Psoas muscle (tissue), 8 donors: ENCODE measurements at places on chromosomes 13 and 19. TPM values are rescaled to one million over a fixed set of nuclear protein-coding genes. Genes with fewer than 3 reads are reported as not detected.

DNA sequence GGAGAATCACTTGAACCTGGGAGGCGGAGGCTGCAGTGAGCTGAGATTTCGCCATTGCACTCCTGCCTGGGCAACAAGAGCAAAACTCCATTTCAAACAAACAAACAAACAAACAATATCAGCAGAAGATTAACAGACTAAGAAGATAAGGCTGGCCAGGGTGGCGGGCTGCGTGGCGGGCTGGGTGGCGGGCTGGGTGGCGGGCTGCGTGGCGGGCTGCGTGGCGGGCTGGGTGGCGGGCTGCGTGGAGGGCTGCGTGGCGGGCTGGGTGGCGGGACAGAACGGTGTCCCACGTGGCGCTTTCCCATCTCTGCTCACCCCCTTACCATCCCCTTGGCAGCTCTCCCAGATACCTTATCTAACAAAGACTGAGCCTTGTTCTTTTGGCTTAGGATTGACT is 196.2 kb downstream of the COL4A1 start:
- DNase-seq, result no peak
- peaks cover 13% of the 10 kb centered on the region for H3K4me1 ChIP-seq
- no peak overlapping the region for H3K4me3 ChIP-seq
- H3K27me3 ChIP-seq, result no peaks in the 10 kb centered on the region
- no peaks in the 10 kb centered on the region for H3K36me3 ChIP-seq

DNA sequence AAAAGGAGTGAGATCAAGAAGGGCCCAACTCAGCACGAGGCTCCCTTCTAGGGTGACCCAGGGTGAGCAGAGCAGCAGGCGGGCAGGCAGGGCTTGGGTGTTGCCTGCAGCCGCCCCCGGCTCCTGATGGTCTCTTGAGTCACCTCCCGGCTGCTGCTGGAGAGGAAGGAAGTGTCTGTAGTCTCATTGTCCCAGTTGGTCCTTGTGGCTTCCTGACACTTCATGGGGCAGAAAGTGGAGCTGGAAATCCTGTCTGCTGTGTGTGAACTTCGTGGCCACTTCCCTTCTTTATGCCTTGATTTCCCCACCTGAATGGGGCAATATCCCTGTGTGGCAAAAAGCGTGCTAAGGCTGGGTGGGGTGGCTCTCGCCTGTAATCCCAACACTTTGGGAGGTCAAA is 2.5 kb downstream of the MAP1S start:
- H3K36me3 ChIP-seq, result peaks cover 45% of the 10 kb centered on the region
- H3K4me3 ChIP-seq, result peak overlapping the region; percentile 32
- no peaks in the 10 kb centered on the region for H3K27me3 ChIP-seq
- peak; percentile 48 for DNase-seq

GRCh38 chr19:51698296-51698695 is 5.2 kb downstream of the SPACA6 start:
- no peak overlapping the region for H3K27ac ChIP-seq
- no peaks in the 10 kb centered on the region for H3K27me3 ChIP-seq
- no peak for DNase-seq
- no peak overlapping the region for H3K4me3 ChIP-seq

DNA sequence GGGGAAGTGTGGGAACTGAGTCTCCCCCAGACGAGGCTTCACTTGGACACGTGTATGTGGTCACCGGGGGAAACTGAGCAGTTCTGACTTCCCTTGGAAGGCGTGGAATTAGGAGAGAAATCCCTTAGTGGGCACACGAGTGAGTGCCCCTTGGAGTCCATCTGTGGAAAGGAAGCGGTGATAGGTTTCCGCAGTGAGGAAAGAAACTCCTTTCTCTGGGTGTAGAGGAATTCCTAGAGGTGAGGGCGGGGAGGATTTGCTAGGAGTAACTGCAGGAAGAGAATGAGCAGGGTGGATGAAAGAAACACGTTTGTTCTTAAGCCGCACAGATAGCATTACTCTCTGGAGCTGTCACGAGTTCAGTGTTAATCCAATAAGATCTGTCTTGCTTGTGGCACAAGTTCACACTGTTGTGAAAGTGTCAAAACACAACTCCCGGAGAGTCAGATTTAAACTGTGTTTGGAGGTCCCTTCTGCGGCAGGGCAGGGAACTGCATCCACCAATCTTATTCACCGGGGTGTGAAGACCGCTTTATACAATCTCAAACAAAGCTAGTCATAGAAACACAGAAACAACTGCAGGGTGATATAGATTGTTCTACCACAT is 1.2 kb downstream of the KL start:
- H3K27ac ChIP-seq, result peak overlapping the region; percentile 65
- H3K27me3 ChIP-seq, result peaks cover 60% of the 10 kb centered on the region
- peak overlapping the region; percentile 67 for H3K4me3 ChIP-seq

GRCh38 chr19:45147835-45148676 is 12.7 kb downstream of the NKPD1 start:
- H3K36me3 ChIP-seq, result peaks cover 35% of the 10 kb centered on the region
- no peaks in the 10 kb centered on the region for H3K27me3 ChIP-seq
- H3K4me3 ChIP-seq, result no peak overlapping the region
- H3K27ac ChIP-seq, result no peak overlapping the region
- no peak for DNase-seq
- H3K4me1 ChIP-seq, result peaks cover 11% of the 10 kb centered on the region

BEST2 gene
- total RNA-seq, result not detected
